T1000 (cell line): ENCODE measurements at places on chromosomes 5 and 9.

GRCh38 chr9:126395439-126396212 is 69.0 kb downstream of the MVB12B start:
- DNase-seq, result no peak

DNA sequence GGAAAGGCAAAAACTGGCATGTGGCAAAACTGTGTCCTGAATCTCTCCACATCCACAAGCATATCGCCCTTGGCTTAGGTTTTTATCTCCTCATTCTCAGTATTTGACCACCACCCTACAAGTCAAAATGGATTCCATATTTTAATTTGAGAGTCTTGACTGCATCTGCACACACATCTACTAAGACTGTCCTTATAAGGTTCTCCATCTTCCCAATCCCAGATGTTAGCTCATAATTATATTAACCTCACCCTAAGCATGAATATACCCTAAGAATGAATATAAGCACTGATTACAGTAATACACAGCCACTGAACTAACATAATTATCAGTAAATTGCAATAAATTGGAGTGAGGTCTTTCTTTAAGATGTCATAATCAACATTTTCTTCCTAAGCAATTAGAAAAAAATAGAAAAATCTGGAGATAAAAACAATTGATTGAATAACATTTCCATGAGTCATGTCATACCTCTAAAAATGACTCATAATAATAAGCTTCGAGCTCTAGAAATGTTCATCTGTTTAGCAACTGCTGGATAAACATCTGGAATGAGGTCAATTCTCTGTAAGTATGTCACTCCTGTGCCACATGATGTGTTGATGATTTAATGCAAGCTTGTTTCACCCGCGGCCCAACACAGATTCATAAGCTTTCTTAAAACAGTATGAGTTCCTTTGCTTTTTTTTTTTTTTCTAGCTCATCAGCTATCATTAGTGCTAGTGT is 39.9 kb upstream of the PAM start:
- no peak for DNase-seq

DNA sequence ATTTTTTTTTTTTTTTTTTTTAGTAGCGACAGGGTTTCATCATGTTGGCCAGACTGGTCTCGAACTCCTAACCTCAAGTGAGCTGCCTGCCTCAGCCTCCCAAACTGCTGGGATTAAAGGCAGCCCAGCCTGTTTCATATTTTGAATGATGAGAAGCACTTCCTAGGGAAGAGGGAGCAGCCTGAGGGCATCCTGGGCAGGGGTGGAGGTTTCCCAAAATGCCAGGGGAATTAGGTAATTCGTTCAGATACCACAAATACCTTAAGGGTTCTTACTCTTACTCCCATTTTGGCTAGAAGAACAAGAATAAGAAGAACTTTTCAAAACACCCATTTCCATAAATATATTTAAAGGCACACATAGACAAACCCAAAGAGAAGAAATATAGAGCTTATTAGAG is 29.5 kb upstream of the RAPGEF1 start:
- DNase-seq, result no peak

- no peak for DNase-seq
Observed at GRCh38 chr5:37121465-37121864, 127.7 kb downstream of the CPLANE1 start.
